ENCODE measurements at places on chromosomes 7 and 10.

- no peak for DNase-seq
Observed at GRCh38 chr10:103932971-103933370, 15.0 kb upstream of the STN1 start.

DNA sequence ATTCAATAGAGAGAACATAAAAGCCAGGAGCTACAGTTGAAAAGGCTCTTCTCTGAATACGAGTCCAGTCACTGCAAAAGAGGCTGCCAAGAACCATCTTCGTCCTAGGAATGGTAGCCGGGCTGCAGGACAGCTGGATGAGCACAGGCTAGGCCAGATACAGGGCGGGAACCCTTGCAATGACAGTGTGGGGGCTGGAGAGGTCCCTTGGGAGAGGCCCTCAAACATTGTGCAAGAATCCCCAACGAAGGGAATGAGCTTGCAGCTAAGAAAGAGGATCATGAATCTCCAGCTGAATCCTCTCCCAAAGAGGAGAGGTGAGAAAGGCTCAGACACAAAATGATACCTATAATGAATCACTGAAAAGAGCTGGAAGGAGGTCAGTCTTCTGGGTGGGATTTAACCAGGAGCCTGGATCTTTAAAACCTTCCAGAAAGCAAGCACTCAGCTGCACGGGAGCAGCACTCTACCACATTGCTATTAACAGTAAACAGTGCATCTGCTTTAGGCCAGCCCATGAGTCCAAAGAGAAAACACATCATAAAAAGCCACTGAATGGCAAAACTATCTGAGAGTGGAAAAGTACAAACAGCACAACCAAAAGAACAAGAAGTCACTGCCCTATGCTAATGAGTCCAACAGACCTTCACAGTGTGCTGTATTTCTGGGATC is 287.9 kb downstream of the TNS3 start:
- DNase-seq, result no peak

GRCh38 chr7:55044791-55045190 is 26.0 kb downstream of the EGFR start:
- DNase-seq, result no peak

- no peak for DNase-seq
Observed at GRCh38 chr7:158060216-158060615, 527.4 kb downstream of the PTPRN2 start.

DNA sequence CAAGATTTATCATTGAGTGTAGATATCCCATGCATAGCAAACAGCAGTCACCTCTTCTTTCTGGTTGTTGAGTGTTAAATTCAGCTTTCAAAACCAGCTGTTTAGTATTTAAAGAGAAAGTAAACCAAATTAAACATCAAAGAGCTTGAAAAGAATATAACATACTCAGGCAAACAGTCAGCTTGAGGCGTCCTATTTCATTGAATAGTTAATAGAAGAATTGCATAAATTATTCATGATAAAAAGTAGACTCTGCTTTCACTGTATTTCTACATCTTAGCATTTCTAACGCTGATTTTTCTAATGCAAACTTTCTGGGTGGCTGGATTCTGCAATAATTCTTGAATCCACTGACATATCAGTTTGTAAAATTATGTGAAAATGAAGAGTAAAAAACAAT is 464.5 kb upstream of the LRRN3 start:
- DNase-seq, result no peak

- DNase-seq, result peak; percentile 16
Observed at GRCh38 chr10:91410638-91411371, 661 bp downstream of the HECTD2 start.

GRCh38 chr7:29255199-29255878 is 60.8 kb downstream of the CHN2 start:
- DNase-seq, result no peak

- DNase-seq, result no peak
Observed at GRCh38 chr10:76666891-76667290, 970.7 kb downstream of the KCNMA1 start.

GRCh38 chr7:27652518-27652917 is 10.2 kb downstream of the HIBADH start:
- DNase-seq, result no peak

DNA sequence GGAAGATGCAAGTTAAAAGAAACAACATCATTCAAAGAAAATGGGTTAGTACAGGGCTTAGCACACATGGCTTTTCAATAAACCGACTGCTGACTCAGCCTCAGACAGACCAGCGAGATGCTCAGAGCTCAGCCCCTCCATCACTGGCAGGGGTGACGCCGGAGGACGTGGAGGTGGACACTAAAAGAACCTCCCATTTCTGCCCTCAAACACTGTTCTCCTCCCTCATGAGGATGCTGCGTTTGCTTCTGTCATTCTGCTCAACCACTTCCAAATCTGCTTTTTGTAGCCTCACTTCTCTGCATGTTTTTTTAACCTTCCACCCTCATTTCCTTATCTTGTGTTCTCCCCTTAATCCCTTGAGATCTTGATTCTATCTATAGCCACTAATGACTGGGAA is 15.3 kb downstream of the DENND11 start:
- no peak for DNase-seq

DNA sequence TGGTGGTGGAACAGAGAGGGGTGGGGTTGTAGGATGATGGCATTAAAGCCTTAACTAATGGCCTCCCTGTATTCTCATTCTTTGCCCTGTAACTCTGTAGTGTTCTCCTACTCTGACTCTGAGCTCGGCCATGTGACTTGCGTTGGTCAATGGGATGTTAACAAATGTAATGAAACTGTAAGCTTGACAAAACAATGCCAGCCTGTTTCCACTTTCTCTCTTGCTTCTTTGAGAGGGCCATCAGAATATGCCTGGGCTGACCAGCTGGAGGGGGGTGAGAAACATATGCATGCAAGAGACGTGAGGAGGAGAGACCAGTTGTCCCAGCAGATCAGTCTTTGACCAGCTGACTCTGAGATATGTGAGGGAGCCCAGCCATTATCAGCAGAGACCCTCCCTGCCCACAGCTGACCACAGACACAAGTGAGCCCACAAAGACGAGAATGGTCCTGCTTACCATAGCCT is 100.6 kb downstream of the ICA1 start:
- no peak for DNase-seq

DNA sequence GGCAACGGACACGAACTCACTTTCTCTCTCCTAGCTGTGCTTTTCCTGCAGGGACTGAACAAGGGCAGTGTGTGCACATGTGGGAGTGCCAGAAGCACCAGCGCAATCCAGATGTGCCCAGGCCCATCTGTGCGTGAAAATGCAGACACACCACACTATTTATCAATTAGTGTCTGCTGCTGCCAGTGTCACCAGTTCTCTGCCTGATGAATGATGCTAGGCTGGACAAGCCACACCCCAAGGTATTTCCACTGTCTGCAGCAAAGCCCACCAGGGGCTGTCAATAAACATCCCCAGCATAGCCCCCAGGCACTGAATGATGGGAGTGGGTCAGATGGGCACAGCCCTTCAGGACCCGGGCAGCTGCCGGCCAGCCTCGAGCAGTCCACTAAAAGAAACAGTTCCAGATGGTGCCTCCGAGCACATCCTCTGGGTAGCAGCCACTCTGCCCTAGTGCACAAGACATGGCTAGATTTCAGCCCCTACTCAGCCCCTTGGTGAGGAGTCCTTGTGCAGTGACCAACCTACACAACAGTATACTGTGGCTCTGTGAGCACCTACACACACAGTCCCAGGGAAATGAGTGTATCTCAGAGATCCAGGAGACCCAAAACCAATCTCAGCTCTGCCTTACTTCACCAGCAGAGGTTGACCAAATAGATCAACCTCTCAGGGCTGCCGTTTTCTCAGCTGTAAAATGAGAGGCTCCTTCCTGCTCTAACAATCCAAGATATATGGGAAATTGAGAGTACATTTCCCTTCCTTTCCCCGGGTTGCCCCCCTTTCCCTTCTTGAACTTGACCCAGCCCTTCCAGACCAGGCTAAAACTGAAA is 314.7 kb downstream of the PLXNA4 start:
- no peak for DNase-seq

DNA sequence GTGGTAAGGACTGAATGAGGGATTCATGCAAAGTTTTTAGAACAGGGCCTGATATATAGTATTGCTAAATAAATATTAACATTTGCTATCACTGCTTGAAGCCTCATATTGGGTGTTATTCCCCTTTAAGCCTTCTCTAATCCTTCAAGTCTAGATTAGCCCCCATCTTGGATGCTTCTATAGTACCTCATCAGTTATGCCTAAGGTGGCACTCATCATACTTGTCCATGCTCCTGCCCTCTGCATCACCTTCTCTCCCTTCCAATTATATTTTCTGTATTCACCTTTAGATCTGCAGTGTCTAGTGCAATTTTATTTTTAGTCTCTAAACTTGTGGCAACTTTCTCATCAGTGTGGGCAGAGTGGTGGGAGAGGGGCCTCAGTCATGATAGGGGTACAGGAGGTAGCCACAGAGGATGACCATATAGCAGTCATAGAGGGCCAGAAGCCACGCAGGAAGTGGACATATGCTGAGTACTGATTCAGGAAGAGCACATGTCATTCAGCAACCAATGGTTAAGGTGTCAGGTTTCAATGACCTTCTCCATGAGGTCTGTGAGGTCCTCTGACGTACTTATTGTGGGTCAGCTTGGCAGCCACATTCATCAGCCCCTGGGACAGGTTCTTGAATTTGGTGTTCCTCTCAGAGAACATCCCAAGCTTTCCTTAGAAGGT is 2.5 kb downstream of the ENTPD1 start:
- no peak for DNase-seq

DNA sequence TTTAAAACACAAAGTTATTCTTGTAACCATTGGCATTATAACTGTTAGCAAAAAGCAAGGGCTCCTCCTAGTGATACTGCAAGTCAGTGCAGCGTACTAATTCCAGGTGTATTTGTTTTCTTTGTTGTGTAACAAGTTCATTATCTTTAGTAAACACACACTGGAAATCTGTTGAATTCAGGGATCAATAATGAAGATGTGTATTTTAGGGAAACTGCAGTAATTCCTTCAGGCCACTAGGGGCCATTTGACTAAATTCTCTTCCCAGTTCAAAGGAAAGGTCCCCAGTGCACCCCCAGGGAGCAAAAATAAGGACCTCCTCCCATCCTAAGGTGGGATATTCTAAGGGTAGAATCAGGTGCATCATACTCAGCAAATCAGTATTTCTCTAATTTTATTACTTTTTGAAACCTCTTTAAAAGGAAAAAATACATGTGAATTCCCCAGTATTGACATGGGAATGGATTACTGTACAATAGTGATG is 158.6 kb upstream of the LYZL1 start:
- DNase-seq, result no peak

- no peak for DNase-seq
Observed at GRCh38 chr7:35699796-35700305, 4.9 kb upstream of the HERPUD2 start.

DNA sequence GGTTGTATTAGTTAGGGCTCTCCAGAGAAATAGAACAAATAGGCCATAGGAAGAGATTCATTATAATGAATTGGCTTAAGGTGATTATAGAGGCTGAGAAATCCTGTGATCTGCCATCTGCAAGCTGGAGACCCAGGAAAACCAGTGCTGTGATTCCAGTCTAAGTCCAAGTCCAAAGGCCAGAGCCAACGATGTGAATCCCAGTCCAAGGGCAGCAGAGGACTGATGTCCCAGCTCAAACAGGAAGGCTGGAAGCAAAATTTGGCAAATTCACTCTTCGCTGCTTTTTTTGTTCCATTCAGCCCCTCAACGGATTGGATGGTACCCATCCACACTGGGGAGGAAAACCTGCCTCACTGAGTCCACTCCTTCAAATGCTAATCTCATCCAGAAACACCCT is 68.0 kb downstream of the JCAD start:
- DNase-seq, result no peak

GRCh38 chr10:111429288-111430028 is 352.6 kb downstream of the ADRA2A start:
- DNase-seq, result no peak

DNA sequence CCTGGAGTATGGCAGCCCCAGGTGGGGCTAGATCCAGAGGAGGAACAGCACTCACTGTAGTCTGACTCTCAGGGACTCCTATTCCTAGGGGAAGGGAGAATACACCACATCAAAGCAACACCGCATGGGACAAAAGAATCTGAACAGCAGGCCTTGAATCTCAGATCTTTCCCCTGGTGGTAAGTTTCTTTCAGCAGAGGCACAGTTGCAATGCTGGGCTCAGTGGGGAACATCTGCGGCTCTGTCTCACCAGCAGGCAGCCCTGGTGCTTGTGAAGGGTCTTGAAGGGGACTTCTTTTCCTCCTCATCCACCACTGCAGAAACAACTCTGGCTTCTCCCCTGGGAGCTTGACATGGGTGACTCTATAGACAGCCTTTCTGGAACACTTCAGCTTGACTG is 111.2 kb upstream of the ARHGAP21 start:
- no peak for DNase-seq

GRCh38 chr7:29853072-29853471 is 46.8 kb downstream of the WIPF3 start:
- no peak for DNase-seq

- no peak for DNase-seq
Observed at GRCh38 chr7:18202315-18203045, 174.8 kb upstream of the PRPS1L1 start.

DNA sequence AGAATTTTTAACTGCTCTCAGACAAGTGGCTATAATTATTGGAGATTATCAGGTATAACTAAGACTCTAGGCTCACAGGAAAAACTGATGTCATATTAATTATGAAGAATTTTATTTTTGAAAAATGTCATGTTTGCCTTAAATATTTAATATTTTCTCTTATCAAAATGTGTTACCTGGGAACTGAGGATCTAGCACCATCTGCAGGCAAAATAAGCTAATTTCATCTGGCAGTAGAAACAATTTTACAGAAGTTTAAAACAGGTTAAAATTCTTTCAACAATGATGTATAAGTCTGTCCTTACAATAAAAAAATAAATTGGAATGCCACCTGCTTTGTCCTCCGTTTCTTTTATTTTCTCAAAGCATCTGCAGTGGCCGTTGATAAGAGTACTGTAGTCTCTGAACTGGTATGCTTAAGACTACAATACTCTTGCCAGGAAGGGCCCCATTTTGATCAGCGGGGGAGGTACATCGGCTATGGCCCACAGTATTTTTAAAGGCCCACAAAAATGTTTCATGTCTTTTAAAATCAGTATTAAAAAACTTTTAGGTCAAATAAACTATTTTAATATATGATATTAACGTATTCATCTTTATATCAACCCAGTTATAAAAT is 81.3 kb downstream of the VWDE start:
- DNase-seq, result peak; percentile 49

DNA sequence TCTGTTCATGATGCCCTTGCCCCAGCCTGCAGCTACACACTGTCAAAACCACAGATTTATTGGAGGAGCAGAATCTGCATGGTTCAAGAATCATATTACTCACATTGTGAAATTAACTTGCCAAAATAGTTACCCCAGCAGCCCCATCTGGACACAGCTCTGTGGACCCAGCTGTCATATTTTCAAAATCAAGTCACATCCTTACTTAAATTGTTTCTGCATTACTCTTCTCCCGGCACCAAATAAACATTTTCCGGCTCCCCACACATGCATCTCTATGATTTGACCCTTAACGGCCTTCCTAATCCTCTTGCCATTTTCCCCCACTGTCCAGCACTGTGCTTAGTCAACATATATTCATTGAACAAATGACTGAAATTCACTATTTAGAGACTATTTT is 43.8 kb upstream of the GPR26 start:
- DNase-seq, result no peak

GRCh38 chr7:136061433-136061832 is 84.3 kb upstream of the MTPN start:
- DNase-seq, result no peak

GRCh38 chr7:124881981-124882380 is 47.6 kb downstream of the POT1 start:
- no peak for DNase-seq

GRCh38 chr7:29919790-29920189 is 69.8 kb downstream of the SCRN1 start:
- no peak for DNase-seq

- no peak for DNase-seq
Observed at GRCh38 chr10:131203456-131204357, 107.8 kb downstream of the TCERG1L start.

All from CD4-positive, alpha-beta T cell treated with Interleukin-2 at 100 ng/mL for 4 hours (primary cell).